ENCODE measurements at places on chromosomes 3 and 15.

- no peak for DNase-seq
Measured at GRCh38 chr3:174330303-174330702, 528.8 kb upstream of the NAALADL2 start.

DNA sequence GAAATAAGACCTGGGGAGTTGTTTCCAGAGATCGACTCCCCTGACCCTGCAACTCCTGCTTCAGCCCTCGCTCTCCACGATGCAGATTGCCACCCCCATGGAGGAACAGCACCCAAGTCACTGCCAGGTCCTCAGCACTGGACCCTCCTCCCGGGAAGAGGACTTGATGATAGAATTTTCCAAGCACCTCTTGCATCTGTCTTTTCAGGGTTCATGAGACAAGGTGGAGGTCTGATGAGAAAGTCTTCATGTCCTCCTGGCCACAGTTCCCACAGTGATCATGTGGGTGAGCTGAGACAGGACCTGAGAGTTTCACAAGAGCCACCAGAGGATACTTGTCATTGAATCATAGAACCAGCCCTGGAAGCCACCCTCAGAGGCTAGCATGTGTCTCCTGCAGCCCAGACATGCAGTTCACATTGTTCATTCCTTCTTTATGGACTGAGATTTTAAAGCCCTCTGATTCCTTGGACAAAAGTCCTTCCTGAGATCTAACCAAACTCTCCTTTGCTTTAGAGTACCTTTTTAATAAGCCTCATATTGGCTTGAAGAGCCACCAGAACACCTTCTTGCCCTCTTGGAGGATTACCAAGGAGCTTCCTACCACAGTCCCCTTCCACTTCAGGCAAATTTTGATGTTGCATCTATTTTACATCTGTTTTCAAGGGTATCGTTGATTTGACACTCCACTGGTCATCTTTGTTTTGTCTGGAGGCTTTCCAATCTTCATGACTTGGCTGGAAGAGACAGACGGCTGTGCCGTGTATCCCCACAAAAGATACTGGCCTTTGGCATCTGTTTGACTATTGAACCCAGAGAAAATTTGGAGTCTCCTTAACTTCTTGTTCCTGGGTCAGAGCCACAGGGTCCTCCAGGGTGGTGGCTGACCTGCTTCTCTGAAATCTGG, 224.8 kb upstream of the BHLHE40 start:
- no peak for DNase-seq

- no peak for DNase-seq
Measured at GRCh38 chr15:86759800-86760523, 680.3 kb downstream of the AGBL1 start.

- no peak for DNase-seq
Measured at GRCh38 chr3:177657243-177657642, 460.0 kb upstream of the TBL1XR1 start.

GRCh38 chr3:16789344-16790120, 95.2 kb upstream of the PLCL2 start:
- DNase-seq: no peak

DNA sequence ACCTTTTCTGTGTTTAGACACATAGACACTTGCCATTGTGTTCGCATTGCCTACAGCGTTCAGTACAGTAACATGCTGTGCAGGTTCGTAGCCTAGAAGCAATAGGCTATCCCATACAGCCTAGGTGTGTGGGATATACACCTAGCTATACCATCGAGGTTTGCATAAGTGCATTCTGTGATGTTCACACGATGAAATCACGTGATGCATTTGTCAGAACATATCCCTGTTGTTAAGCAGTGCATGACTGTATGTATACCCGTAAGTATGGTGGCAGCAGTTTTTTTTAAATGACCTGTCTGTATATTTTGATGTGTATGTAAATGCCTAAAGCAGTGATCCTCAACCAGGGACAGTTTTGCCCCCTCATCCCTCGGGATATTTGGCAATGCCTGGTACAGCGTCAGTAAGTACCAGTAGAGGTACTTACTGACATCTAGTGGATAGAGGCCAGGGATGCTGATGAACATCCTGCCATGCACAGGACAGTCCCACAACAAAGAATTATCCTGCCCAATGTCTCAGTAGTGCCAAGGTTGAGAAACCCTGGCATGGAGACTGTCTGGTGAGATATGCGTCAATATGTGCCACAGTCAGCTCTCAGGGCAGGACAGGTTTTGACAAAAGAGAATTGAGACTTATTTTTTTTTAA, 129.1 kb downstream of the HCN4 start:
- DNase-seq: no peak

DNA sequence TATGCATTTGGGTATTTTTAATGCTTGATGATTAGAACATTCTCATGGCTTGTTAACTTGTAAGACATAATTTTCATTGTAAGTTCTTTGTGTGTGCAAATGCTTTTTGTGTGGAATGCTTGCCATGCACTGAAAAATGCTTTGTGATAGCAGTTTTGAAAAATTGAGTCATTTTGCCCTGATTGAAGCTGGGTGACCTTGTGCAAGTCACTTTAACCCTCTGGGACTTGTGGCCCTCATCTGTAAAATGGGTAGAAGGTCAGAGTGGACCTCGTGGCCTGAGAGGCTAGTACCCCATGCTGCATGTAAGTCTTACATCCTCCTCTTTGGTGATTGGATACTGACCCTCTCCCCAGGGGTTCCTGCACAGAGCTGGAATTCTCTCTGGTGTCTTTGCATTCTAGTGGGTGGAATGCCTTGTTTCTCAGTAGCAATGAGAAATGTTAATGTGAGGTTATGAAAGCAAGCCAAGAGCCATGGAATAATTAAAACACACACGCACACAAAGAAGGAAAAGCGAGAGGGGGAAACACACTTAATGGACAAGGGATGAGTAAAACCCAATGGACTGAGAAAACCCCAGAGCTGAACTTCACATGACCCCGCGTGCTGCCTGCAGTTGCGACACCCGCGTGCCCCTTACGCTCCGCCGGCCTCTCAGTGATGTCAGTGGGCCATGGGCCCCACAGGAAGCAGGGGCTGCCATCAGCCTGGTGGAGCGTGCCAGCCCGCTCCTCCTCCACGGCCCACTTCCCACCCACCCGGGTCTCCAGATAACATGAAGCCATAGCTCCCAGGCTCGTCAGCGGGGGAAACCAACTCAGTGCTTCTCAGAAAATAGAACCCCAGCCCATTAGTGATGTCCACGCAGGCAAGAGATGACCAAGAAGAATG, 44.0 kb downstream of the SMAD3 start:
- no peak for DNase-seq

- no peak for DNase-seq
Measured at GRCh38 chr3:138919325-138919724, 27.6 kb downstream of the FOXL2 start.
